ENCODE measurements at places on chromosomes 11 and 22.

GRCh38 chr22:42280140-42280539 is 9.7 kb upstream of the TCF20 start:
- no peak for DNase-seq

- no peak for DNase-seq
Measured at GRCh38 chr11:132187386-132187785, 817.0 kb downstream of the NTM start.

DNA sequence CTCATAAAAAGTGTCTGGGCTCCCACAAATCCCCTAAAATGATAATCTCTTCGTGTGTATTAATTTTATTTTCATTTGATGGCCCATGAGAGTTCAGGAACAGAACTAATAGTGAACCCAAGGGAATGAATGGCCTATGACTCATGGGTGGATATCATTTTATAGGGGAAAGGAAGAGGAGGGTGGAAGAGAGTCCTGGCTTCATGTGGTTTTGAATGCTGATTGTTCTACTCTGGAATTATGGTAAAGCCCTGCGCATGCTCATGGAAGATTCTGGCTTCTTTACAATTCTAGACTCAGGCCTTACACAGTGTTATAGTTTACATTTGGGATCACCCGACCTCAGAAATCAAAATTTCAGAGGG is 35.2 kb downstream of the MAML2 start:
- no peak for DNase-seq

DNA sequence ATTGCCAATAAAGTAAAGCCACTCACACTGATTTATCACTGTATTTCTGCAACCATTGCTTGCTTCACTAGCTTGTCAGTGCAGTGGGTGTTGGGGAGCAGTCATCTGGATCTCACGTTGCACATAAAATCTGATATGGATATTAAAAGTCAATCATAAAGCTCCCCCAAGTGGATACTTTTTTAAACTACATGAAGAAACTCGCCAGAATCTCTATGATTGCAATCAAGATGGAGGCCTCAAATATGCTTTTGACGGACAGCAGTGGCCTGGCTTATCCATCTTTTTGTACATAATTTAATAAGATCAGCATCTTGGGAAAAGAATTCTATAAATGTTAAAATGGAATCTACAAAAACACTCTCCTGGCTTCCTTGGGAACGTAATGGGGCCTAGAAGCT is 137.7 kb downstream of the WT1 start:
- DNase-seq: no peak

GRCh38 chr11:8355416-8355742 is 91.7 kb upstream of the LMO1 start:
- no peak for DNase-seq

DNA sequence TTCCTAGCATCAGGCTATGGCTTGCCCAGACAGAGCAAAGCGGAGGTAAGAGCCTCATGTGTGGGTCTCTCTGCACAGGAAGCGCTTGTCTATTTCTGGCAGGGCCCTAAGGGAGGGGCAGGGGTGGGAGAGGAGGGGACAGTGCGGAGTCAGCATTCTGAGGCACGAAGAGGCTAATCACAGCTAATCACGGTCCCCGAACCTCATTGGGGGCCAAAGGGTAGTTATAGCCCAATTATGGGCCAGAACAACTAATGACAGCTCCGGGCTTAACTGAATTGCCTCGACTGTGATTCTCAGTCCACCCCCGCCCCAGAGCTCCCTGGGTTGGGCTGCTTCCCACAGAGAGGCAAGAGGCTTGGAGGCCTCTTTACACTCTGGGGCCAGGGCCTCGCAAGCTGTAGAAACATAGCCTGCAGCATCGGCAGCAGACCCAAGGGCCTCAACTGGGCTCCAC is 72.7 kb upstream of the PRDM11 start:
- DNase-seq: no peak

DNA sequence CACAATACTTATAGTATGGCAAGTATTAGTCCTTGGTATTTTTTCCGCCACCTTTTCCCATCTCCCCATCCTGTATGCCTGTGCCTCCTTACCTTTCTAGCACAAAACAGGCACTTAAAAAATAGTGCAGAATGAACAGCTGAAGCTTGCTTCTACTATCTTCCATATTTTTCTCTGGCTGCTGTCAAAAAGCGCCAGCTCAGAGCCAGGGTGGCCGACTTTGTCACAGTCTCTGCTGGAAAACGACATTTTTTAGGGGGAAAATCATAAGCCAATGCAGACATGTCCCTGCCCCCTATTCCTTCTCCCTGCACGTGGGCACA is 26.5 kb upstream of the ROBO3 start:
- DNase-seq: no peak

- DNase-seq: no peak
Measured at GRCh38 chr11:19836666-19837065, 124.0 kb downstream of the NAV2 start.

- no peak for DNase-seq
Measured at GRCh38 chr22:20905415-20906386, 11.5 kb upstream of the CRKL start.

DNA sequence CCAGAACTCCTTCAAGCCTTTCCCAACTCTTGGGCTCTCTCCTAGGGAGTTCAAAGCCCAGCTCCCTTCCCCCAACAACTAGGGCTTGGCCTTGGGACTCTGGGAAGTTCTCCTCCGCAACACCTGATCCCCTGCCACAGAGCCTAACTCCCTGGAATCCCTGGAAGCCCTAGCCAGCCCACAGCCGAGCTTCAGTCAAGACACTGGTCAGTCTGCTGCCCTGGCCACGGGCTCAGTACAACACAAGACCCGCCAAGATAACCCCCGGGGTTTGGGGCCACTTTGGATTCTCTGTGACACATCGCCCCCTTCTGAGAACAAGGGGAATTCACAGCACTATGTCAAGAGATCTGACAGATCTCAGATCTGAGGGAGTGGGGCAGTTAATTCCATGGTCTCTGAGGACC is 58.3 kb downstream of the SLC22A12 start:
- DNase-seq: no peak
